ENCODE measurements at places on chromosomes 7 and 10.

- DNase-seq, result no peak
Observed at GRCh38 chr7:42222891-42223290, 14.1 kb downstream of the GLI3 start.

DNA sequence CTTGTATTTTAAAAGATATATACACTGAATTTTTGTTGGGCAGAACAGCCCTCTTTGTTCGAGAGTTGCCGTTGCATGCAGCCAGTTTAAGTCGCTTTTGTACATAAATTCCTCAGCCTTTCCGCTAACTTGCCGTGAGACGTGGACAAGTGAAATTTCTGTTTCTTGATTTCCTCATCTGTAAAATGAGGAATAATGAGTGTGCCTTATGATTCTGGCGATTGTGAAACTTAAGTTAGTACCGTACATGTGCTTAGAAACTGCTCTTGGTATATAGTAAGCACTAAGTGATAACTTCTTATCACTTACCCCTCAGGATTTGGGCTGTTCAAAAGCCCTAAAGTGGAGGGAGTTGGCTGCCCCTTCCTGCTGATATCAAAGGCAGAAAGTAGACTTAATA lies 1.4 kb downstream of the CCNJ start:
- DNase-seq, result peak; percentile 80

DNA sequence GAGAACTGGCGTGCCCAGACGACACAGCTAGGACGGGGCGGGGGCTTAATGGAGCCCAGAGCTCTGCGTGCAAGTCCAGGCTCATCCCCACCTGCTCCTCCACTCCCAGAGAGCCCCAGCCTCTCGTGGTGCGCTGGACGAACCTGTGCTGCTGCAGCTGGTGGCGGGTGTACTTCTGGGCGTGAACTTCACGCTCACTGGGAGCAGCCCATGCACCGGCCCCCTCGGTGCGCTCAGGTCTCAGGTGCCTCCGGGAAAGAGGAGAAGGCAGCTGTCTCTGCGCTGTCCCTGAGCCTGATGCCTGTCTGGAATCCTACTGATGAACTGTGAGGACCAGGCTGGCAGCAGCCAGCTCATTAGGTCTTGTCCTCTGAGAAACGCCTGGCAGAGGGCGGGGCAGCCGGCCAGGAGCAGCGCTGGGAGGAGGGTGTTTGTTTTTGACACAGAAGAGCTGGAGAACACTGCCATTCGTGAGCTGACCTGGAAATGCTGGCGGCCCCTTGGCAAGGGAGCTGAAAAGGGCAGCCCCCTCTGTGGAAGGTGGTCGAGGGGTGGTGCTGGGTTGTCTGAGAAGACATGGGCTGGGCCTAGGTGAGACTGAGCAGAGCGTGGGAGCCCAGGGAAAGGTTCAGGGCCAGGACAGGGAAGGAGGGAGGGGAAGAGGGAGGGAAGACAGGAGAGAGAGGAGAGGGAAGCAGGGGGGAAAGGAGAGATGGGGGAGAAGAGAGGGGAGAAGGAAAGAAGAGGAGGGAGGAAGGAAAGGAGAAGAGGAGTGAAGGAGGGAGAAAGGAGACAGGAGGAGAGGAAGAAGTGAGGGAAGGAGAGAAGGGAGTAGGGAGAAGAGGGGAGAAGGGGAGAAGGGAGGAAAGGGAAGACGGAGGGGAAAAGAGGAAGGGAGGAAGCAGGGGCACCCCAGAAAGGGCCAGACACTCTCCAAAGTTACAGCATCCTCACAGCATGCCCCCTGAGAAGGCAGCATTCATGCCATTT lies 53.5 kb upstream of the TNS3 start:
- no peak for DNase-seq

DNA sequence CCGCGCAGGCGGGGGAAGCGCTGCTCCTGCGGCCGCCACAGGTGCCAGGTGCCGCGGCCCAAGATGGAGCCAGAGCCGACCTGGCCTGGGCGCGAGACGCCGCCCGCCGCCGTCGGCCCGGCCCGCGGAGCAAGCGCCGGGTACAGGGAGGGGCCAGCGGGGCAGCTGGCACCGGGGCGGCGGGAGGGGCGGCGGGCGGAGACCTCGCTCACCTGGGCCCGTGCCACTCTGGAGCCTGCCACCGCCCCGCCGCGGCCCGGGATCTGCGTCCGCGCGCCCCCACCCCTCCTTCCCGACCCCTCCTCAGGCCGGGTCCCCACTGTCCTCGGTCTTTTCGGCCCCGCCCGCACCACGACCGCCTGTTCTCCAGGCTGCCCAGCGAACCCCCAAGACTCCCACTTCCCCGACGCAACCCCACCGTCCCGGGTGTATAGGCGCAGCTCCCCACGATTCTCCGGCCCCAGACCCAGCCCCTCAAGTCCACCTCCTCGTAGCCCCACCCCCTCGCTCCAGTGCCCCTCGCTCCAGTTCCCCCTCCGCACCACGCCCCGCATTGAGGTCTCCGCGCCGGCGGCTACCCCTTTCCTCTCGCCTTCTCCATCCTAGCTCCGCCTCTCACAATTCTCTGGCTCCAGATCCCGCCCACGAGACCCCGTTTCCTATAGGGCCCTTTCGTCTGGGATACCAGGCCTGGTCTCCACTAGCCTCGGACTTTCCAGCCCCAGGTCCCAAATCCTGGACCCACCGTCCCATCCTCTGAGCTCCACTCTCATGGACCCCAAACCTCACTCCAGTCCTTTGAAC lies at the start of gene GPRIN2:
Gene GPRIN2, minus strand, starts transcription at position 144 of the 804 bp plus-strand sequence. CDS start 5,922 bp downstream, outside the sequence.
- DNase-seq, result no peak

DNA sequence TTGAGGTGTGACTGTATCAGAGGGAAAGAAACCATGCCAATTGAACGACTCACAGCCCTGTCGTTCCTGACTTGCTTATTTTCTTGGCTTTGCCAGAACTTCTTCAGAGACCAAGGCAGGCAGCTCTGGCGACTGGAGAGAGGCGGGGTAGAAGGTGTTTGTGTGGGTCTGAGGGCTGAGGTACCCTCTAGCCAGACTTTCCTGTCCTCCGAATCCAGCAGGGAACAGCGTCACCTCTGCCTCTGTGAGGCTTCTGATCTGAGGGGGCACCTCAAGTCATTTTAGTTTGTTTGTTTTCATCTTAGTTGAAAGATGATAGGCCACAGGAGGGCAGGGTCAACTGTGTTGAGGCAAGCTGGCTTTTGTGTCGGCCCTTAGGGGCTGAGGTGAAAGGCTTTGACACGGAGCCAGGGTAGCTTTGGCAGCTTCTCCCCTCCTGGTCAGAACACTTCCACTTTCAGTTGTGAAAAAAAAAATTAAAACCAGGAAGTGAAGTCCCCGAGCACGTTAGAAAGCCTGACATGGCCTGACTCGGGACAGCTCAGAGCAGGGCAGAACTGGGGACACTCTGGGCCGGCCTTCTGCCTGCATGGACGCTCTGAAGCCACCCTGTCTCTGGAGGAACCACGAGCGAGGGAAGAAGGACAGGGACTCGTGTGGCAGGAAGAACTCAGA lies 1.9 kb downstream of the ACSL5 start:
- peak; percentile 81 for DNase-seq

GRCh38 chr7:106614751-106615150 lies 46.2 kb downstream of the CCDC71L start:
- DNase-seq, result no peak

GRCh38 chr10:111116762-111117445 lies 40.1 kb downstream of the ADRA2A start:
- no peak for DNase-seq

GRCh38 chr10:119020627-119020946 lies 8.9 kb upstream of the NANOS1 start:
- no peak for DNase-seq

GRCh38 chr10:127702271-127702670 lies 34.7 kb upstream of the FOXI2 start:
- no peak for DNase-seq

DNA sequence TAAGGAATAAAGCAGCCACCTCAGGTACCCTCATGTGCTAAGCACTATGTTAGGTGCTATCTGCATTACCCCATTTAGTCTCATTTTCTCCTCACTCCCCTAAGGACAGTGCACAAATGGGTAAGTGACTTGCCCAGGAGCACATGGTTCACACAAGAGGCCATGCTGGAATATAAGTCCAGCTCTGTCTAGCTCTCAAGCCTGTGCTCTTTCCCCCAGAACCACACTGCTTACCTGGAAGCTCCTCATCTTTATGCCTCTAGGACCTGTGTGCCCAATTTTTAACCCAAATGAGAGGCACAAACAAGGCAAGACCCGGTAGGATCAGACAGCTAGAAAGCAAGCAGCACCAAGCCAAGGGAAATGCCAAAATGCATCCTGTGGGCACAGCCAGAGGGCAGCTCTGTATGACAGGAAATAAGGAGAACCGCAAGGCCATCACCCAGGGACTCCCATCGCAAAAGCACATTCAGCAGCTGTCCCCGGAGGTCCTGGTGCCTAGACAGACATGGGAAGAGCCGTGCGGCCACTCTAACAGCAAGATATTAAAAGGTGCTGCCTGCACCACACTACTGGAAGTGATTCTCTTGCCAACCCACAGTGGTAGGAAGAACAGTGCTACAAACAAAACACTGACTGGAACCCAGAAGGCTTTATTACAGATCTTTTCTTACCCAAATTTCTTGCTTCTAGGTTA lies 88.1 kb downstream of the GSAP start:
- DNase-seq, result no peak

GRCh38 chr7:11570205-11570604 lies 261.8 kb downstream of the THSD7A start:
- no peak for DNase-seq

GRCh38 chr10:20369863-20370736 lies 527.0 kb downstream of the NEBL start:
- DNase-seq, result no peak

- DNase-seq, result no peak
Observed at GRCh38 chr10:50579491-50580261, 44.1 kb downstream of the SGMS1 start.

DNA sequence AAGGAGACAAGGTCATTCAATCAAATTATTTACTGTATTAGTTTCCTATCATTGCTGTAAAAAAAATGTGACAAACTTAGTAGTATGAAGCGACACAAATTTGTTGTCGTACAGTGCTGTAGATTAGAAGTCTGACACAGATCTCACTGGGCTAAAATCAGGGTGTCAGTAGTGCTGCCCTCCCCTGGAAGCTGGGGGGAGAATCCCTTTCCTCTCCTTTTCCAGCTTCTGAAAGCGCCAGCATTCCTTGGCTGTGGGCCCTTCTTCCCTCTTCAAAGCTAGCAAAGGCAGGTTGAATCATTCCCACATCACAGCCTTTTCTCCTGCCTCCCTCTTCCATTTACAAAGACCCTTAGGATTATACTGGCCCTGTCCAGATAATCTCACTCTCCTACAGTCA lies 28.0 kb downstream of the VPS41 start:
- DNase-seq, result no peak

DNA sequence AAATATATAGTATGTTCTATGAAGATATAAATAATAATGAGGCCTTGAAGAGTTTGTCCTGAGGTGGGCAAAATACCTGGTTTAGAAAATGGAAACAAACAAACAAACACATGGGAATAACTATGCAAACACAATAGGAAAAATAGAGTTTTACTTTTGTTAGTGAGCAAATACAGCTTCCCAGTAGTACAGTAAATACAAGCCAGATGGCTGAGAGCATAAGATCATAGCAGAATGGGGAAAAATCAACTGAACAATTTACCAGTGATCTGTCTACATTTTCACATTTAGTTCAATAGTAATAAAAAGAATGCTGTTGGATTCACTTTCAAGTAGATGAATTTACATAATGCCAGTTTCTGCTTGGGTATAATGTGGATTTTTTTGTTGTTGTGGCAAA lies 45.1 kb downstream of the ADD3 start:
- no peak for DNase-seq

- no peak for DNase-seq
Observed at GRCh38 chr7:100157069-100157333, 1.5 kb downstream of the TRAPPC14 start.

GRCh38 chr7:81769891-81770727 lies at the start of gene HGF:
TSS of gene HGF (minus strand) at chr7:81770047. CDS start at chr7:81769971, 76 bp downstream.
- peak; percentile 31 for DNase-seq

GRCh38 chr10:32256613-32257437 lies 90.1 kb downstream of the EPC1 start:
- DNase-seq, result peak; percentile 69

GRCh38 chr7:35249537-35249907 lies 4.4 kb downstream of the TBX20 start:
- no peak for DNase-seq

- DNase-seq, result no peak
Observed at GRCh38 chr10:677038-677437, 12.4 kb downstream of the DIP2C start.

- no peak for DNase-seq
Observed at GRCh38 chr7:82446897-82447296, 3.3 kb upstream of the CACNA2D1 start.

DNA sequence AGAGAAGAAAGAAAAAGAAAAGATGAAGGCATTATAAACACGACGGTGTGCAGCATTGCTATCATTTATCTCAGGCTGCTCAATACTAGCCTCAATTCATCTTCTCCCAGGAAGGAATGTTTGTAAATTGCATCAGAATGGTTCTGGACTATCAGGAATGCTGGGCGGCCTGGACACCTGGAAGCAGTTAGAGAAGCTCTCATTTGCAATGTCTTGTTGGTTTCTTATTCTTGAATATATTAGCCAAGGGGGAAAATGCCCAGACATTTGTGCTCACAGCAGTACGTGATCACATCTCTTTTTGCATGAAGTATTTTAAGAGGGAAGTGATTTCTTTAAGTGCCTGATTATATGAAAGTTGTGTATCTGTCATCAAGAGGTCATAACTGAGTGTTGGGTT lies 85.6 kb upstream of the IMMP2L start:
- DNase-seq, result no peak

GRCh38 chr7:48295296-48295971 lies 124.2 kb downstream of the ABCA13 start:
- no peak for DNase-seq

- DNase-seq, result no peak
Observed at GRCh38 chr10:60821656-60822055, 43.4 kb downstream of the CDK1 start.

DNA sequence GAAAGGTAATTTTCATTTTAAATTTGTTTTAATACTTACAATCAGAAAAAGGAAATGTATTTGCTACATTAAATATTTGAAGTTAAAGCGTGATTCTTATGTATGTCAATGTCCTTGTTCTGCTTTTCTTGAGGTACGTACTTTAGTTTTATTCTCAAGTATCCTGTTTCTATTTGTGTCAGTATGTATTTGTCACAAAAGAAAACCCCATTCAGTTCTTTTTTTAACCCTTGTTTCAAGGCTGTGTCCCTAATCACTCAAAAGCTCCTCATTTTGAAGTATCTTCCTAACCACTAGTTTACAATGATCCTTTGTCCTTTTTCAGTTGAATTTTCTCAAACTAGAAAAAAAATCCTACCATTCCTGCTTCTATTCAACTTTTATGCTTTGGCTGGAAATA lies 25.2 kb downstream of the NHLRC2 start:
- DNase-seq, result no peak

DNA sequence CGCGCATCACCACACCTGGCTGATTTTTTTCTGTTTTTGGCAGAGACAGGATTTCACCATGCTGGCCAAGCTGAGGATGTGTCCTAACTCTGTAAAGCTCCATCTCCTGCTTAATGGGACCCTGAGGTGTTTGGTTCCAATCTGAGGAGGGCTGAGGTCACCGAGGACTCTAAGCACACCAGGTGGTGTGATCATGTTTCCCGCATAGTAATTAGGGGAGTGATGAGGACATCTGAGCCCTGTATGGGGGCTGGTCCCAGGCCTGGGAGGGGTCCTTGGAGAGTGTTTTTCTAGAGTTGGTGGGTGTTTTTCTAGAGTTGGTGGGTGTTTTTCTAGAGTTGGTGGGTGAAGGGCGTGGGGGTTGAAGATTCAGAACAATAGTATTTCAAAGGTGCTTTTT lies 3.0 kb upstream of the ABHD11 start:
- no peak for DNase-seq

GRCh38 chr7:10034843-10035556 lies 938.7 kb upstream of the PHF14 start:
- no peak for DNase-seq

- DNase-seq, result no peak
Observed at GRCh38 chr7:12805957-12806356, 118.5 kb downstream of the ARL4A start.
